ENCODE measurements at places on chromosomes 2 and 18.

GRCh38 chr18:8952769-8953760 lies 149.4 kb upstream of the NDUFV2 start:
- DNase-seq = no peak

DNA sequence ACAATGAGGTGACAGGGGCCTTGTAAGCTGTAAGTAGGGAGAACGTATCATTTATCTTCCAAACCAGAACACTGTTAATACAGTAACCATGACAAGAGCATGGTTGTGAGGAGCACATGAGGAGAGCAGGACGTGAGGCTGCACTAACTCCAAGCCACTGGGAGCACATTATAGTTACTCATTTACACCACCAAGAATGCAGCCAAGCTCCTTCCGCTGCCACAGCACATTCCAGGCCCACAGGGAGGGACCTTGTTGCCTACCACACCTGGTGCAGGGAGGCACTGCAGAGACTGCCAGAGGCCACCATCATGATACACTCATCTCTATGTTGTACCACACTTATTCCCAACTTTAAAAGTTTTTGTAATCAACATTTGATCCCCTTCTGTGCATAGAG lies 13.5 kb upstream of the SFXN5 start:
- DNase-seq = no peak

- no peak for DNase-seq
Measured at GRCh38 chr2:188898261-188898660, 75.9 kb upstream of the COL3A1 start.

GRCh38 chr18:54750350-54750749 lies 77.9 kb upstream of the RAB27B start:
- DNase-seq = no peak

GRCh38 chr2:162092658-162093556 lies 18.9 kb upstream of the DPP4 start:
- no peak for DNase-seq

GRCh38 chr2:137838255-137839092 lies 125.8 kb upstream of the HNMT start:
- no peak for DNase-seq

GRCh38 chr2:41962922-41963622 lies 84.7 kb upstream of the PKDCC start:
- no peak for DNase-seq

- no peak for DNase-seq
Measured at GRCh38 chr2:175836361-175836760, 165.7 kb downstream of the LNPK start.

- DNase-seq = no peak
Measured at GRCh38 chr2:112257575-112257974, 2.7 kb upstream of the ZC3H8 start.

- DNase-seq = no peak
Measured at GRCh38 chr2:9992427-9993187, 41.1 kb downstream of the GRHL1 start.

- no peak for DNase-seq
Measured at GRCh38 chr2:102473020-102473419, at the start of gene SLC9A4. Gene SLC9A4, plus strand, starts transcription at chr2:102473226. Its CDS starts 534 bp downstream, at chr2:102473760.

- DNase-seq = no peak
Measured at GRCh38 chr2:37764739-37765138, 93.3 kb upstream of the CDC42EP3 start.

DNA sequence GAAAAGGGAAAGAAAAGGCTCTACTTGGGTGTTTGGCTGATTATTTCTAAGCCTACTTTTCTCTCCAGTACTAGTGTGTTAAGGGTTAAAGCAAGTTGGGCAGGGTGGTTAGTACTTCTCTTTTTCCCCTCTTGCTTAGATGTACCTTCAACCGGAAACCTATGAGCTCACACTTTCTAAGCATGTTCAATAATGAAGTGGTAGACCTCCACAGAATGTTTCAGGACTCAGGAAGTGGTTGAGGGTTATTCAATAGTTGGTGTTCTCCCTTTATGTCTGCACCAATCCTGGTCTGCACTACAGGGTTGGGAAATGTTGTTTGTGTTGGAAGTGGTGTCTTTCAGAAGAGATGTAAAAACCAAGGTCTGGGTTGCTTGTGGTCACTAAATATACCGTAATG lies 137.1 kb downstream of the ZEB2 start:
- DNase-seq = no peak

GRCh38 chr2:156340804-156341451 lies 8.4 kb upstream of the NR4A2 start:
- peak; percentile 60 for DNase-seq

GRCh38 chr2:102453501-102453900 lies 19.5 kb upstream of the SLC9A4 start:
- no peak for DNase-seq

GRCh38 chr2:202261531-202261930 lies 4.0 kb upstream of the NOP58 start:
- no peak for DNase-seq

GRCh38 chr18:49597157-49597931 lies 35.5 kb downstream of the LIPG start:
- DNase-seq = no peak

- DNase-seq = no peak
Measured at GRCh38 chr2:30265052-30266015, 34.0 kb downstream of the LBH start.

- DNase-seq = no peak
Measured at GRCh38 chr2:40879305-40879704, 427.4 kb upstream of the SLC8A1 start.

- DNase-seq = no peak
Measured at GRCh38 chr2:236124182-236124893, 43.8 kb downstream of the GBX2 start.

GRCh38 chr2:105886029-105886454 lies 141.3 kb downstream of the NCK2 start:
- no peak for DNase-seq

DNA sequence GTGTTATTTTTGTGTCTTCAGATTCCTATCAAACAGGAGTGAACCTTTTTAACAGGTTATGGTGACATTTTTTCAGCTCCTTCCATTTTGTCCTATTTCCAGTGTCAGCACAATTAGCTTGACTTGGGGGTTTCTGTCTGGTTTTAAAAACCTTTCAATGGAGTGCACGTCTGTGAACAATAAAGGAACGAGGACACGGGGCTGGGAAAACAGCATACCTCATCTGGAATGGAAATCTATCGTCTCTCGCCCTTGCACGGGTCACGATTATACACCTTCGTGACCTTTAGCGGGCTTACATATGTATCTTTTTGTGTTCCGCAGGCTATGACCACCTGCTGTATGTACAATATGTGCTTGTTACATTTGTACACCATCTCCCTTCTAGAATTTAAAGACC lies 2.3 kb upstream of the ZNF532 start:
- DNase-seq = no peak

- DNase-seq = no peak
Measured at GRCh38 chr2:210007895-210008294, 5.5 kb downstream of the RPE start.

DNA sequence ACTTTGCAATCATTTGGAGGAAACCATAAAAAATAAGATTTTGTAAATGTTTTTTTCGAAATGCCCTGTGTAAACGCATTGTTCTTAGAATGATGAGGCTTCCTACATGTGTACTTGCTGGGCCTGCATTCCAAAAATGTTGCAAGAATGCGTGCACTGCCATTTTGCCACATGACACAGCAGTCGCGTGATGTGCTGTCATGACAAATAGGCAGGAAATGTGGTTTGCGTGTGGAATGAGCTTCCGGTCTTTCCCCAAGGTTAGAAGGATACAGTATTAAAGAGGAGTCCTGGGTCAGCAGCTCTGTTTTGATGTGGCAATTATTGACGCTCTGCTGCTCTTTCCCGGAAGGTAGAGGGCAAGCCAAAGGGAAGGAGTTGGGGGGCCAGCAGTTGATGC lies 18.1 kb upstream of the SERPINB2 start:
- DNase-seq = no peak

GRCh38 chr2:138827426-138828054 lies 47.4 kb upstream of the NXPH2 start:
- no peak for DNase-seq

- DNase-seq = no peak
Measured at GRCh38 chr18:29531746-29532145, 1354.8 kb upstream of the CDH2 start.

DNA sequence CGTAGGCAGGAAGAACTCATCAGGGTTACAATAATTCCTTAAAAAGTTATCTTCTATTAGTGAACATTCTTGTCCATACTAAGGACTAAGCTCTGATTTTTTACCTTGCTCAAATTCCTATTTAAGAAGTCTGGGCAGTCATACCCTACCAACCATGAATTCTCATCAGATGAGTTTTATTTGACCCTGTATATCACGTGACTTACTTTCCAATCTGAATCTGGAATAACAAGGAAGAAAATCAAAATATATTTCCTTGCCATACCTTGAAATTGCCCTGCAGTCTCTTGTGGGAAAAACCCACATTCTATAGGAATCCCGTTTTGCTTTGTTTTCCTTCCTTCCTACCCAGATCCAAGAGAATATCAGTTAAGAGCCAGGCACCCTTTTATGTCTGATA lies 352.7 kb downstream of the AKAIN1 start:
- DNase-seq = no peak

DNA sequence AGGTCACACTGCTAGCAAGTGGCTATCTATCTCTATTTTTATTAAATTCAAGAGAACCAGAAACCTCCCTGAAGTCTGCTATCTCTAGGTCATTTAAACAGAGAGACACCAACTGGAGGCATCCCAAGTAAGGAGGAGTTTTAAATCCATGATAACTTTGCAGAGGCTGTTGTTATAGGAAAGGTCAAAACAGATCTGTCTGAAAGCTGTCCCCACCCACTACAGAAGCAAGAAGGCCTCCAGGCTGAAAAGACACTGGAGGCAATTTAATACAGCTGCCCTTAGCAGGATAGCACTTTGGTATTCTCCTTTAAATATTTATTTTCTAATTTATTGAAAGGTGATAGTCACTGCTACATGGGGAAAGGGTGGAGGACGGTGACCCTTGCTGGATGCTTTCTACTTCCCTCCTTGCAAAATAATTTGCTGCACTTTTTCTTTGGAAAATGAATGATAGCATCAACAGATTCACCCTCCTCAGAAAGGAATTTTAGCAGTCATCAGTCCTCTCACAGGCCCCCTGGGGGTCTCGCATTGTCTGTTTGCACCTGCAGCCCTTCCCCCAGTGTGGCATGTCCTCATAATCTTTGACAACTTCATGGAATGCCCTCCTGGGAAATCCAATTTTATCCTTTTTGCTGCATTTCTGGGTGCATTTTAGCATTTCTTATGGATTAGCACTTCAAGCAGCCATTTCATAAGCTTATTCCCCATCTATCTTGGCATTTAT lies 429.5 kb upstream of the TNP1 start:
- no peak for DNase-seq

DNA sequence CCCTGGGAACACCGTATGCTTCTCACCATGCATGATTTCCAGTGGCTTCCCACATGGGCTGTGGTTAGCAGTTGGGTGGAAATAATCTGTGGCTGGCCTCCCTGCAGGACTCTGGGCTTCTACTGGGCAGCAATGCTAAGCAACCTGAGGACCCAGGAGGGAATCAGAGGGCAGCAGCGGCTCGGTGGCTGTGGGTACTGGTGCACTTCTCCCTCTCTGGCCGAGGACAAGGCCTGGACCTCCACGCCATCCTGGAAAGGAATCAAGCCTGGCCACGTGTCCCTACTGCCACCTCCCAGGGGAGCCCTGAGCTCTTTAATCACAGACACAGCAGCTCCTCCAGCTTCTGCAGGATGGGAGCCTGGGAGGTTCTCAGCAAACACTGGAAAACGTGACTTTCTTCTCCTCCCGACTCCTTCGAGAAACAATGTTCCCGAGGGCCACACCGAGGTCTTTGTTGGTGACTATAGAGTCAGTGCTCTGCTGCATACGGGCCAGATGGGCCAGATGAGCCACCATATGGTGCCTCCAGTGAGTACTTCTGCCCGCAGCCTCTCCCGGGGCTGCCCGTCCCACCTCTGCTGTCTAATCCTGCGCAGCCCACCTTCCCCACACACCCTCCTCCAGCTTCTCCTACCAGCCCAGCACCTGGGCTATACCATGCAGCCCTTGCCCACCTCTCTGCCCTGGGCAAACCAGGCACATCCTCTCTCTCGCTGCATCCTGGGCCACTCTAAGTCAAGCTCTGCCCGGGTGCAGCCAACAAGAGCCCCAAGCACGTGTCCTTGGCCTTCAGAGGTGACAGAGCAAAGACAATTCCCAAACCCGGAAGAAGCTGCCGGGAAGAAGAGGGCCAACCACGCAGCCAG lies 42.8 kb upstream of the OTOS start:
- no peak for DNase-seq

- no peak for DNase-seq
Measured at GRCh38 chr2:149766339-149766738, 178.8 kb upstream of the MMADHC start.

GRCh38 chr2:150292192-150292591 lies 195.3 kb downstream of the RND3 start:
- no peak for DNase-seq

GRCh38 chr18:42310956-42311355 lies 355.9 kb downstream of the PIK3C3 start:
- DNase-seq = no peak

DNA sequence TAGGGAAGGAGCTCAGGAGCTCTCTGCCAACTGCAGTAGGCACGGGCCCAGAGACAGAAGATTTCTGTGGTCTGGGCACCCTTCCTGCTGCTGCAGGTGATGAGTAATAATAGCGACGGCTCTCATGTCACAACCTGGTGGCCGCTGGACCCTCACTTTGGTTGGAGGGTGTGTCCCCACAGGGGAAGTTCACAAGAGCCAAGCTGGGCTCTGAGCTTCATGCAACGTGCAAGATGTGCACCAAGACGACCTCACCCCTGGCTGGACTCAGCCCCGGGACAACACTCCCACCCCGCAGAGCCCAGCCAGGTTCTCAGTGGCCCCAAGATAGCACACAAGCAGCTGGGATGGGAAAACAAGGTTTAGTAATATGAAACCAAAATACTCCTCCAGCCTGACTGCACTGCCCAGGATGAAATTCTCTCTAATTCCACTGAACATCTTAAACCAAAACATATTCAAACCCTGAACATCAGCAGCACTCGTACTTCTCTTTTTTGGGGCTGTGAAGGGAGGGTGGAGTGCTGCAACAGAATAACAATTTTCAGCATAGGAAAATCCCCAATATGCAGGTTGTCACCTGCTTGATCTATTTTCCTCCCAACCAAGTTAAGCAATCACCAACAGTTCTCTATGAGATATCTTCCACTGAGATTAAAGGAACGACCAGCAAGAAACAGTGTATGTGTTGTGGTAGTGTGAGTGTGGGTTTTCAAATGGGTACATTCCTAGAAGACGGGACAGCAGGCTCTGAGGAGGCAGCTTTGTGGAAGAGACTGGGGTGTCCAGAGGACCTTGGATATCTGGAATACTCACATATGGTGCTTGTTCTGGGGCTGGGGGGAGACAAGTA lies 26.5 kb downstream of the BCL2 start:
- no peak for DNase-seq

Data from mucosa of descending colon (tissue), 3 donors.